ENCODE measurements at places on chromosomes 11 and 22.
A peak's percentile ranks its signal among the peaks of the same experiment; 100 is the strongest.

GRCh38 chr11:1803246-1803645 is 31.5 kb upstream of the SYT8 start:
- no peak for DNase-seq

GRCh38 chr22:31753005-31753633 is 700 bp upstream of the DEPDC5 start:
- DNase-seq: peak; percentile 84

DNA sequence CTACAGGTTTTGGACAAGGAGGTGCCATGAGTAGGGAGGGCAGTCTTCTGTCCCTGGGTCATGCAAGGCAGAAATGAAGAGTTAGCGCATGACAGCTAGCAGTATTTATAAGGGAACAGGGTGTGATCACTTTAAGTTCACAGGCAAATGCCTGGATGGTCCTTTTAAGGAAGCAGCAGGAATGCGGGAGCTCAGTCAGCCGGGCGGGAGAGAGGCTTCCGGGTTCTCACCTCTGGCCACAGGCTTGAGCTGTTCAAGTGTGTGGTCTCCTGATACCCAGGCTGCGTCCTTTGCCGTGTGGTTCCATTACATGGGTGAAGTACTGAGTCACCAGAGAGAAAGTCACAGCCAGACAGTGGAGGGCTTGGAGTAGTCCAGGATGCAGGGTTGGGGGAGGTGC is 105.4 kb downstream of the BCR start:
- no peak for DNase-seq

DNA sequence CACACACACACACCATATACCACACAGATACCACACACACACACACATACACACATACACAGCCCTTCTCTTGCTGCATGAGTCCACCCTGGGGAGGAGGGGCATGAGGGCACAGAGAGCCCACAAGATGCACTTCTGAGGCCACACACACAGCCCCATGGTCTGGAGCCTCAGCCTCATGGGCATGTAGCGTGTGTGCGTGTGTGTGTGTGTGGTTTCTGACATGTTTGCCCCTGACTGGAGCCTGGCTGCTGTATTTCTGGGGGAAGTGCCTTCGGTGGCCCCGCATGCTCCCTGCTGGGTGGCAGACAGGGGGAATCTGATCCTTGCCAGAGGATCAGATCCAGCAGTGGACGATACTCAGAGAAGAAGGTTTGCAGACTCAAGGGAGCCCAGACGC is 97.0 kb upstream of the PRR5 start:
- DNase-seq: no peak

- DNase-seq: no peak
These were observed 9.1 kb downstream of the CDC42EP2 start for GRCh38 chr11:65323813-65324212.

DNA sequence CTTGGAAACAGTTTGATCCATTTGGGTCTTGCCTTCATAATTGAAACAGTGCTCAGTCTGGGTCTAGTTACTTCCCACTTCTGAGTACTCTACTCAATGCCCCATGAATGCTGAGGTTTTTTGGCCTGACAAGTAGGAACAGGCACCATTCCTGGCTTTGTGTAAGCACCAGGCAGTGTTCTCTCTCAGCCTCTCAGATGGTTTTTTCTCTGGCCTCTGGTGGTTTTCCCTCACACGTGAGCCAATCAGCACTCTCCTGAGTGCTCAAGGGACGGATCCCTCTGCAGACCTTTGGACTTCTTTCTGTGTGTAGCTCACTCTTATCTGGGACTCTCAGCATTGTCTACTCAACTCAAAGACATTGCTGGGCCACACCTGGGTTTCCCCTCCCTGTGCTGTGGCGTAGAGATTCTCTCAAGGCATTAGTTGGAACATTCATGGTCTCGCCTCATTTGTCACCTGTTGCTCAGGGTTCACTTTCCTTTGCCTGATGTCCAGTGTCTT is 21.3 kb downstream of the SIK2 start:
- no peak for DNase-seq

DNA sequence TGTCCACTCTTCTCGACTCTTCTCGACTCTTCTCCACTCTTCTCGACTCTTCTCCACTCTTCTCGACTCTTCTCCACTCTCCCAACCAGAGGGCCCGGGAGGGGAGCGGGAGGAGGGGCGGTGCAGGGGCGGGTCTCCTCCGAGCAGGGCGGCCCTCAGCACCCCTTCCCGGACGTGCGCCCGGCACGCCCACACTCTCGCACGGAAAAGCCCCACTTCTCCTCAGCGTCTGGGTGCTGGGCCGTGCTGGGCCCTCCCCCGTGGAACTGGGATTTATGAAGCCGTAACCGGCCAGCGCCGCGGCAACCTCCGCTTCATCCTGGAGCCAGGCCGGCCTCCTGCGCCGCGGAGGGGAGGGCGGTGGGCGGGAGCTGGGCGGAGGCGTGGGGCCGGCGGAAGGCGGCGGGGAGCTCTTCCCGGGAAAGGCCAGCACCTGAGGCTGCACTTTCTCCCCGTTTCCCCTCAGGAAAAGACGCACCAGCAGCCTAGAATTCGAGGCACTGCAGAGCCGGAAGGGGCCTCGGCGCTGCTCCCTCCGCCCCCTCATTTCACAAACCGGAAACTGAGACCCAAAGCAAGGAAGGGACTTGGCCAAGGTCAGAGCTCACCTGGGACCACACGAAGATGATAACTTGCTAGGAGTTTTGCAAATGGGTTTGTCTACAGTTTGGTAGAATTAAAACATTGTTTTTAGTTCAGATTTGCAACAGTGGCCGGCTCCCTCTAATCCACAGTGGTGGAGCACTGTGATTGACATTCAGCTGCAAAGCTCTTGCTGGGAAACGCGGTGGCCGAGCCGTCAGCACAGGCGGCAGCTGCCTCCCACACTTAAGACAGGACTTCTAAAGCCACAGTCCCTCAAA is 31.6 kb upstream of the JAM3 start:
- peak; percentile 75 for DNase-seq

DNA sequence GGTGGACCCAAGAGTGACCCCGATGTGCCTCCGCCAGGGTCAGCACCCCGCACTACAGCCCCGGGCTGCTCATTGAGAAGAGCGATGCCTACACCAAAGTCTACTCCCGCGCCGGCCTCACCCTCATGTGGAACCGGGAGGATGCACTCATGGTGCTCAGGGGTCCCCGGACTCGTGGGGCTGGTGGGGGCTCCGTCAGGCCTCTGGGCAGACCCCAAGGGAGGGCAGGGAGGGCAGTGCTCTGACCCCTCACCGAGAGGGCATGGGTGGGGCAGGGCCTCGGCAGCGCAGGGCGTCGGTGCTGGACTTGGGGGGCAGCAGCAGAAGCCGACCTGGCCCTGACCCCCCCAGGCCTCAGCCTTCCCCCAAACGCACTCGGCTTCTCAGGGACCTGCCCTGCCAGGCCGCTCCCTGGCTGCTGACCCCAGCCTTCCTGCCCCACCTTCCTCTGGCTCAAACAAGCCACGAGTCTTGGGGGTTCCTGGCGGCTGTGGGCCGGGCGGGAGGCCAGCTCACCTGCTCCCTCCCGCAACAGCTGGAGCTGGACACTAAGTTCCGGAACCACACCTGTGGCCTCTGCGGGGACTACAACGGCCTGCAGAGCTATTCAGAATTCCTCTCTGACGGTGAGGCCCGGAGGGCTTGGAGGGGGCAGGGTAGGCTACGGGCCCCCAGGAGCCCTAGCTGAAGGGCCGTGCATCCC is 2.9 kb downstream of the MUC2 start:
- peak; percentile 18 for DNase-seq

- DNase-seq: no peak
These were observed 3.6 kb upstream of the WT1 start for GRCh38 chr11:32438866-32439489.

DNA sequence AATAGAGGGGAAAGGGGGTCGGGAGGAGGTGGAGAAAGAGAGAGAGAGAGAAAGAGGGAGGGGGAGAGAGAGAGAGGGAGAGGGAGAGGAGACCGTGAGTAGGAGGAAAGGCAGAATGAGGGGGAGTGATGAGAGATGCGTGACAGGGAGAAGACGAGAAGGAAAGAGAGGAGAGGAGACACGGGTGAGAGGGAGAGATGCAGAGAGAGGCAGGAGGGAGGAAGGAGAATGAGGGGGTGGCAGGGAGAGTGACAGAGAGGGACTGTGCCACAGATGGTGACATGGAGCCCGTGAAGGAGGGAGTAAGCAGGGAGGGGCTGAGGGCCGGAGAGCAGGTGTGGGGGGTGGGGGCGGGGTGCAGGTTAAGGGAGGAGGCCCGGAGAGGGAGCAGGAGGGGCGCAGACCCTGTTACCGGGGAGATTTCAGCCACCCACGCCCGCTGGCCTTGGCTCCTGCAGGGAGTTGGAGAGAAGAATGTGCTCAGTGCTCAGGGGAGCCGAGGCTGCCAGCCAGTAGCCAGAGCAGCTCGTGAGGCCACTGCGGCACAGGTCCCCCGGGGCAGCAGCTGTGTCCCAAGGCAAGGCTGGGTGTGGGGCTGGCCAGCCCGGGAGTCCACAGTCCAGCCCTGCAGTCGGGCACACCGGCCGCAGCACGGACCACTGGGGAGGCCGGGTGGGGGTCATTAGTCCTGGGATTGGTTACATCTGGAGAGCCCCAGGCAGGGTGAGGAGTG is at the start of gene SSTR3:
Gene SSTR3 (minus strand): TSS at position 304 of the 733 bp plus-strand sequence. CDS start 4,674 bp downstream, outside the sequence.
- DNase-seq: peak; percentile 34

- no peak for DNase-seq
These were observed 128.5 kb upstream of the LMO1 start for GRCh38 chr11:8392166-8392565.

DNA sequence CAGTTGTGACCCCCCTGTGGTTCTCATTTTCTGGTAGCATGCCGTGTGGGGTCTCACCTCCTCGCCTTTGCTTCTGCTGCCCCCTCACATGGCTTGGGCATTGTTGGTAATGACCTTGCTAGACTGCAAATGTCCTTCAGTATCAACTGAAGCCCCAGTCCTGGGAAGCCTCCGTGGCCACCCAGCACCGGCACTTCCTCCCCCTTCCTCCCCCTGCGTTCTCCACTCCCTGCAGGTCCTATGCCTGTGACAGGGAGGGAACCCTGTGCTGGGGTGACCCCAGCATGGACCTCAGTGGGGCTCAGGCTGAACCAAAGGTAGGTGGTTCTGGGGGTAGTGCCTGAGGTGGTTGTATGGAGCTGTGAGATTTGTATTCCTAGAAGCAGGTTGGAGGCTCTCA is 5.9 kb downstream of the ST3GAL4 start:
- DNase-seq: no peak

- no peak for DNase-seq
These were observed 4.7 kb downstream of the TTC12 start for GRCh38 chr11:113319085-113319484.

- DNase-seq: no peak
These were observed 31.9 kb downstream of the RTN4R start for GRCh38 chr22:20236052-20236717.

DNA sequence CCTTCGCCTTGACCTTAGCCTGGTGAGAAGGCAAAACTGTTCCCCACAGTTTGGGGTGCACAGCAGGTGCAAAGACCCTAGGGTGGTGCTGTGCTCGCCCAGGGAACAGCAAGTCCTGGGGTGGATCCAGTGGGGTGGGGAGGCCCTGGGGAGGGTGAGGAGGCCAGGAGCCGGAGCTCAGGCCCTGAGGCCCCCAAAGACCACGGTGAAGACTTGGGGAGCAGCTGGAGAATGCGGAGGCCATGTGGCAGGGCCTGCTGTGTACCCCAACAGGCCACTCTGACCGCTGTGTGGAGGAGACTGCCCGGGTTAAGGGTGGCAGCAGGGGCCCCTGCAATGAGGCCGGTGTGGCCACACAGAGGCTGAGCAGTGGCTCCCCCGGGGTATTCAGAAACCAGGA is 101.1 kb upstream of the RTL6 start:
- DNase-seq: no peak

- DNase-seq: peak; percentile 63
These were observed 6.9 kb downstream of the MCAT start for GRCh38 chr22:43136255-43136654.

GRCh38 chr11:71946144-71946571 is 17.3 kb downstream of the RNF121 start:
- DNase-seq: no peak

DNA sequence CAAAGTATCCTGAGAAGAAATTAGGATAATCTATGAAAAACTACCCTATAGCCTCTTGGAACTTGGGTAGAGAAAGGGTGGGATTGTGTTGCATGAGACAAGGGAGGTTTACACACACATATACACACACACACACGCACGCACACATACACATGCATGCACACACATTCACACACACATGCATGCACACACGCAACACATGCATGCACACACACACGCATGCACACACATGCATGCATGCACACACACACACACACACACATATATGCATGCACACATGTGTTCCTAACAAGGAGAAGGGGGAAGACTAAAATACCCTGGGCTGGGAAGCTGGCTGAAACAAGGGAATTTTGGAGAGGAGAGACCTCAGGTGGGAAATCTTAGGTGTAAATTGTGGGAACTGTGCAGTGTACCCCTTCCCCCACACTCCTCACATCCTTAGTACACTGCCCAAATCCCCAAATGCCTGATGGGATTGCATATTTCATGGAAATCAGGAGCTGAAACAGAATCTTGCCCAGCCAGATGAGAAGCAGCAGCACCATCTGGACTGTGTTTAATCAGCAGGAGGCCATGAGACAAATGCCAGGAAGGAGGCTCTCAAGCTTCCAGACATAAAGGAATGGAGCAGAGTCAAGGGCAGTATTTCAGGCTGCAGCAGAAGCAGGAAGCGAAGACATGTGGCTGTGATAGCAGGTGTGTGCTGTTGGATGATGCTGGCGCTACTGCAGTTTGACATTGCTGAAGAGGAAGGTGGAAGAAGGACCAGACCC is 14.6 kb upstream of the POLD3 start:
- DNase-seq: no peak

- DNase-seq: no peak
These were observed 714.7 kb downstream of the BRD1 start for GRCh38 chr22:49112661-49113626.

GRCh38 chr11:59999691-60000090 is 17.3 kb upstream of the OOSP4B start:
- DNase-seq: no peak

GRCh38 chr11:45724153-45724552 is 58.7 kb upstream of the CHST1 start:
- DNase-seq: no peak

GRCh38 chr11:113840932-113841664 is 34.3 kb downstream of the USP28 start:
- no peak for DNase-seq

- no peak for DNase-seq
These were observed 32.7 kb downstream of the GAB4 start for GRCh38 chr22:16975155-16975885.

GRCh38 chr11:103587901-103588788 is 448.3 kb upstream of the DDI1 start:
- no peak for DNase-seq

DNA sequence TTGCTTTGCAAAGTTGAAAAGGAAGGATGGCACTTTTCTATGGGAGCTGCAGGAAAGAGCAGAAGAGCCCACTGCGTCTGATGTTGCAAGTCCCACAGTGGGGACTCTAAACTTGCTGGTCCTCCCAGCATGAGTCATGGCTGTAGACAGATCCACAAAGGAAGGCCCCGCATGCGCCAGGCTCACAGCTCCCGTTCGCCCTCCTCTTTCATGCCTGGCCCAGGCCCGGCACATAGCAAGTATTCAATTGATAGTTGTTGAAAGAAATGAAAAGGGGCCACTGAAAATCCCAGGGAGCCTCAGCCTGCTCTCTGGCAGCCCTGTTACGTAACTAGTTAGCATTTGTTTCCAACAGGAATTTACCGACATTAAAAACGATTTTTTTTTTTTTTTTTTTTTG is 18.9 kb downstream of the AP1B1 start:
- peak; percentile 42 for DNase-seq

GRCh38 chr22:36245805-36246356 is 6.6 kb upstream of the APOL2 start:
- no peak for DNase-seq
